Neural progenitor cell (in vitro differentiated cells): ENCODE measurements at places on chromosomes 7 and 10. TPM values are rescaled to one million over a fixed set of nuclear protein-coding genes. Genes with fewer than 3 reads are reported as not detected.

The EPDR1 gene
- 6.8 and 10.6 TPM in 2 replicates for total RNA-seq

The MYPN gene
- total RNA-seq: not detected in 2 replicates

The TMEM213 gene
- not detected in 2 replicates for total RNA-seq

The AMPH gene
- total RNA-seq: 21.2 and 22.8 TPM in 2 replicates

The SPDYE11 gene
- not detected in 2 replicates for total RNA-seq

The GJD4 gene
- total RNA-seq: not detected in 2 replicates

The TMEM196 gene
- not detected in 2 replicates for total RNA-seq

The TEX36 gene
- not detected in 2 replicates for total RNA-seq

- DNase-seq: no peak
Observed at GRCh38 chr7:120993553-120994191, 5.2 kb downstream of the CPED1 start.

DNA sequence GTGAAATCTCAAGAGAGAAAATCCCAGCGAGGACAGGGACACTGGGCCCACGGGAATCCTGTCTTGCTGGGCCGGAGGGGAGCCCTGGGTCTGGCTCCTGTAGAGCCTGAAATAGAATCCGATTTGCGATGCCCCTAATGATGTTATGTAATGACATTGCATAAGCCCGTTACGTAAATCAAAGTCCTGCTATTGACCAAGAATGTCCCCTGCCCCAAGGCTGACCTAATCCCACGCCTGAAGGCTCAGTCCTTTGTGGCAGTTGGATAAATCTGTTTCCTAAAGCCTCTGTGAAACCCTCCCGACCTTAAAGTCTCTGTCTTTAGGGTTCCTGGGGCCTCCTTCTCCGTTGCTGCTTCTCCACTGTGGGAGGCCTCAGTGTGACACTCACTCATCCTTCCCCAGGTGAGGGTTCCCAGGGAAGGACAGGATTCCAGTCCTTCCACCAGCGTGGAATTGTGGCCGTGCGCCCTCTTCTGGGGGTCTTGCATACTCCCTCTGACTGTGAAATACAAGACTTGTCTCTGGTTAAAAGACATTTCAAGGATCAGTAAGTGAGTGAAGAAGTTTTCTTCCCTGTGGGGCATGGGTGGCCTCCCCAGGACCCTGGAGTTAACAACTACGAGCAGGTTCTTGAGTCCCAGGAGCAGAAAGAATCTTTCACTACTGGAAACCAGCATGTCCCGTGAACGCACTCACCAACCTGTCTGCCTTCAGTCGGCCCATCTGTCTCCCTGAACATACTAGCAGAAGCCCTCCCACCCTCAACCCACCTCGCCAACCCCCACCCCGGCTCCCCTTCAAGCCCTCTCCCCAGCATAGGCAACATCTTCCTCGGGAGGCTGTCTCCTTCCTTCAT, 19.8 kb downstream of the ZNF467 start:
- peak; percentile 69 for DNase-seq

DNA sequence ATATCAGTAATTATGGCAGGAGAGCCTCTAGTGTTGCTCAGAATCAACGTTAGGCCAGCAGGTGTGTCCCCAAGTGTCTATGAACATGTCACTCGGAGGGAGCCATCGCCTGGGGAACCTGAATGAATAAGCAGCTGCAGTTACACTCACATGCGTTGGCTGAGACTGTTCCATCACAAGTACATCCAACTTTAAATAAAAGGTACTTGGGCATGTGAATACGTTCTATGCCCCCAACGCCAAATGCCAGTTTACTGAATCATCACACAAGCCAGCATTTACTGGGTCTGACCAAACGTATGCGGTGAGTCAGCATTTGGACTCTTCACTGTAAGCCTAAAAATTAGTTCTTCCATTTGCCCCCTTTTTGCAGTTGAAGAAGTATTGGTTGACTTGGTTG, 207.6 kb upstream of the PLXNA4 start:
- DNase-seq: no peak

GRCh38 chr10:69073736-69074364, 14.1 kb upstream of the SRGN start:
- DNase-seq: no peak

GRCh38 chr10:4698075-4698474, 127.9 kb upstream of the AKR1E2 start:
- DNase-seq: no peak

- DNase-seq: no peak
Observed at GRCh38 chr10:37752334-37752875, 105.0 kb downstream of the ZNF248 start.

DNA sequence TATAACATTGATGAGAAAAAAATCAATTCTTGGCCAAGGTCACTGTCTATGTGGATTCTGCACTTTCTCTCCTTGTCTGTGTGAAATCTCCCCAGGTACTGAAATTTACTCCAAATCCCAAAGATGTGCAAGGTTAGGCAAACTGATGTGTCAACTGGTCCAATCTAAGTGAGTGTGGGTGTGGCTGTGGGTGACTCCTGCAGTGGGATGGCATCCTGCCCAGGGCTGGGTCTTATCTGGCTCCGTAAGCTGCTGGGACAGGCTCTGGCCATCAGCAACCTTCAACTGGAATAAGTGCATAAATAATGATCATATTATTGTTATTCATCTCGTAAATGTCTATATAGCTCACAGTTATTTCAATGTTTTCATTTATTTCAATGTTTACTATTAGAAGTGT, 79.3 kb downstream of the JCAD start:
- DNase-seq: no peak

DNA sequence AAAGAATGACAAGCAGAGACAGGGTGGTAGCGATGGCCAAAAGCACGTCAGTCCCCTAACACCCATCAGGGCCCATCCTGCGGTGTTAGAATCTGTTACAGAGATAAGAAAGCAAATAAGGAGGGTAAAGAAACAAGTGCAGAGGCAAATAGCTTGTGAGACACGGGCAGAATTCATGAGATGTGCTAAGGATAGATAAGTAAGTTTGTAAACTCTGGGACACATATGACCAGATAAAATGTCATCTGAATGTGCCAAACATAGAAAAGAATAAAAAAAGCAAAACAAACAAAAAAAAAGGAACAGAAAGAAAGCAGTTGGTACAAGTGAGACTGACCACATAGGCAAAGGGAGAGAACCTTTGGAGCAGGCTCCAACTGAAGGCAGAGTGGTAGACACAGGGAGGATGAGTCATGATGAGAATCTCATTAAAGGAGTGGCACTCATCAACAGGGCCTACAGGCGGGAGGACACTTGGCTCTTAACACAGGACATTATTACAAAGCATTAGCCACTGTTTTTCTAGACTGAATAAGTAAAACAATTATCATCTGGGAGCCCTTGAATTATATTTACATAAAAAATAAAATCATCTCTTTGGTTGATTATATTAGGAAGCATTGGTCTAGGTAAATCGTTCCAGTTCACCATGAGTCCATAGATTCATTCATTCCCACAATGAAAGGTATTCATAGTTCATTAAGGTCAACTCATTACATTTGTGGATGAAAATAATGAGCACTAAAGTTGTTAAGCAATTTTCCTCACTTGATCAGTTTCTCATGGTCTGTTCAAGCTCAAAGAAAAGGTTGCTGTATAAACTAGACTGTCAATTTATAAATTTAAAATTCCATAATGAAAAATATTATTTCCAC, 21.5 kb upstream of the EPHB6 start:
- DNase-seq: no peak

GRCh38 chr10:1939016-1939415, 201.7 kb upstream of the ADARB2 start:
- DNase-seq: no peak

GRCh38 chr10:43026039-43026973, 50.6 kb upstream of the RET start:
- DNase-seq: peak; percentile 54

GRCh38 chr10:61565819-61566560, 96.7 kb upstream of the CABCOCO1 start:
- DNase-seq: no peak

- DNase-seq: no peak
Observed at GRCh38 chr10:114363745-114364454, 40.4 kb downstream of the AFAP1L2 start.

GRCh38 chr10:47354165-47354564, 6.0 kb downstream of the RBP3 start:
- DNase-seq: no peak

- DNase-seq: peak; percentile 56
Observed at GRCh38 chr10:105974803-105975456, 1189.6 kb downstream of the SORCS1 start.

DNA sequence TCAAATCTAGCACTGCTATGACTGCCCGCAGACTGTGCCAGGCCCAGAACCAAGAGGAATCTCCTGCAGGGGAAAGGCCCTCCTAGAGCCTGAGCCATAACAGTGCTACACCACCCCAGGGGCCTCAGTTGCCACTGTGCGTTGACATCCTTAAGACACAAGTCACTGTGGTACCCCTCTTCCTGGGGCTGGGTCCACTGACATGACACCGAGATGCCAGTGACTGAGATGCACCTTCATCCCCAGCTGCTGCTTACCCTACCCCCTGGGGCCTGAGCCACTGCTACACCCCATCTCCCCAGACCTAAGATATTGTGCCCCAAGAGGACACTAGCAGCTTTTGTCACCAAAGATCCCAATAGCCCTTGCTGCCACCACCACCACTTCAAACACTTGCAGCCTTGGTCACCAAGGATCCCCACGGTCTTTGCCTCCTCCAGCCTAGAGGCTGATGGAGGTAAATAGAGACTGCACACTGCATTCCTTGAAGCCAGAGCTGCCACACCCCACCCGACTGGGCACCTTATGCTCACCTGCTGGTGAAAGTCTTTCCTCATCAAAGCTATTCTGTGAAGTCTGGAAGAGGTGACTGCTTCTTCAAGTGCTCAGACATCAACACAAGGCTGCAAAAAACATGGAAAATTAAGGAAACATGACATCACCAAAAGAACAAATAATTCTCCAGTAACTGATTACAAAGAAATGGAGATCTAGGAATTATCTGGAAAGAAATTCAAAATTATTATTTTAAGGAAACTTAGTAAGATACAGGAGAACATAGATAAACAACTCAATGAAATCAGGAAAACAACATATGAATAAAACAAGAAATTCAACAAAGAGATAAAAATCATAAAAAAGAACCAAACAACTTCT, 40.4 kb upstream of the SHH start:
- no peak for DNase-seq

DNA sequence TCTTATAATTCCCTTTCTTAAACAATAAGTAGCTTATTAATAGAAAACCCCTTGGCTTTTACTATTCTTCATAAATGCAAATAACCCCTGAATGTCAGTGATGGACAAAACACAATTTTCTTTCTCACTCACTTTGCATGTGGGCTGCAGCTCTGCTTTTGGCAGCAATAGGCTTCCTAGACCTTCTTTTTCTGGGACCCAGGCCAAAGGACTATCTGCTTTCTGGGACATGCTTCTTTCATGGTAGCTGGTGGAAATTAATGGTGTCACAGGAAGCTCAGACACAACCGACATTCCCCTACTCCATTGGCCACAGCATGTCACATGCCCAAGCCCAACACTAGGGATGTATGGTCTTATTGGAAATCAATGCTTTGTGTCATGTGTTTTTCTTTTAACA, 134.3 kb upstream of the MDFIC start:
- no peak for DNase-seq

DNA sequence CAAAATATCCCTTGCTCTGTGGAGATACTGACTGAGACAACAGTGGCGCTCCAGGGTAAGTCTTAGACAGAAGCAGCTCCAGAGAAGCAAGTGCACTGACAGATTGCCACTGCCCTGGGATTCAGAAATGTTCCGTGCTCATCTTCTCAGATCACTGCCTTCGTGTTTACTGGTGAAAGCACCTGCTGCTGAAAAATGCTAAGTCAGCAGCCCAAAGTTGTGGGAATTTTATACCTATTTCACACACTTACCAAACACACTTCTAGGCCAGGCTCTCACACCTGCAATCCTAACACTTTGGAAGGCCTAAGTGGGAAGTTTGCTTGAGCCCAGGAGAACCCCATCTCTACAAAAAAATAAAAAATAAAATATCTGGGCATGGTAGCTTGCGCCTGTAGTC, 63.2 kb upstream of the DLX6 start:
- DNase-seq: no peak

GRCh38 chr10:16890691-16891090, 73.5 kb upstream of the RSU1 start:
- DNase-seq: no peak

DNA sequence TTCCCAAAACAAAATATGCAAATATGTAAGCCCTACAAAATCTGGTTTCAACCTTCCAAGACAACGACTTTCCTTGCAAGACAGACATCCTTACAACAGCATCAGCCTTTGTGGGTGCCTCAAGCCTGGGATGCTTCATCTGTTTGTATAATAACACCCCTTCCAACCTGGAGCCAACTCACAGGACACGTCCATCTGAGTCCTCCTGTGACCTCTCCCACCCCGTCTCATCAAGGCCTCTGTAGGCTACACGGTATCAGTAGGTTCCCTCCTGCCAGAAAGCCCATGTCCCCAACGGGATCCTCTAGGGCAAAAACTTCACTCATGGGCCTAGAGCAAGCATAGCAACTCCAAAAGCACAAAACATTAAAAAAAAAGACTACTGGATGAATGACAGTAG, 173.2 kb downstream of the TNS3 start:
- DNase-seq: no peak

GRCh38 chr10:13587391-13587790, 626 bp downstream of the PRPF18 start:
- DNase-seq: peak; percentile 6

- DNase-seq: no peak
Observed at GRCh38 chr10:126972635-126973414, 67.6 kb downstream of the DOCK1 start.

GRCh38 chr7:69283421-69283820, 314.9 kb upstream of the AUTS2 start:
- DNase-seq: no peak

- DNase-seq: no peak
Observed at GRCh38 chr7:143295870-143296269, 7.7 kb downstream of the CASP2 start.

- no peak for DNase-seq
Observed at GRCh38 chr7:1768832-1769231, 98.8 kb downstream of the ELFN1 start.

DNA sequence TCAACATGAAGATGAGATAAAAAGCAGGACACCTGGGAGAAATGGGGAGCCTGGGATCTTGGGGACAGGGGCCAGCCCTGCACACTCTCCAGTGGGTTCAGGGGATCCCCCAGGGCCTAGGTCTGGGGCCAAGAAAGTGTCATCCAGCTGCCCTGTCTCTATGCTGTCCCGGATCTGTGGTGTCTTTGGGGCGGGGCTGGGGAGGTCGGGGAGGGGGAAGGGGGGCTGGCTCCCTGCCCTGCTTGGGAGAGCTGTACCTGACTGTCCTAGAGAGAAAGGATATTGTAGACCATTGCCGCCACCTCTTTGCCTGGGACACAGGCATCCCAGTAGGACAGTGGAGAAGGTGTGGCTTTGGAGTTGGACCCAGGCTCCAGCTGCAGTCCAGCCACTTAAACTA, 7.0 kb upstream of the SPACDR start:
- DNase-seq: no peak

- no peak for DNase-seq
Observed at GRCh38 chr10:128863823-128864405, 603.1 kb upstream of the MGMT start.

DNA sequence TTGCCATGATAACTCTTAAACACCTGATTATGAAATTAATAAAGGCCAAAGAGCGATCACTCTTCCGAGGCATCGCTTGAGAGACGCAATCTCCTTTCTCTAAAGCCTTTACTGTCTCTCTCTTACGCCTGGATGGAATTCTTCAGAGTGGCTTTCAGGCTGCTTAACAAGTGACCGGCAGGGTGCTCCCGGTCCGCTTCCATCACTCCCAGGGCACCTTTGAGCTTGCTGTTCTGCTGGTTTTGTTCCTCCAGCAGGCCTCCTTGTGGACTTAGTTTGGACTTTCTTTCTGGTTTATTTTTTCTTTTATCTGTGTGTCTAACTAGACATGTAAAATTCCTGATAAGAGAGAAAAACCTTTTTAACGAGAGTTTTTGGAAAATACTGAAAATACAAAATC, 60.9 kb downstream of the MRPL32 start:
- DNase-seq: peak; percentile 81
